NCI-H1930 (cell line): ENCODE measurements at places on chromosomes 6 and 20.

DNA sequence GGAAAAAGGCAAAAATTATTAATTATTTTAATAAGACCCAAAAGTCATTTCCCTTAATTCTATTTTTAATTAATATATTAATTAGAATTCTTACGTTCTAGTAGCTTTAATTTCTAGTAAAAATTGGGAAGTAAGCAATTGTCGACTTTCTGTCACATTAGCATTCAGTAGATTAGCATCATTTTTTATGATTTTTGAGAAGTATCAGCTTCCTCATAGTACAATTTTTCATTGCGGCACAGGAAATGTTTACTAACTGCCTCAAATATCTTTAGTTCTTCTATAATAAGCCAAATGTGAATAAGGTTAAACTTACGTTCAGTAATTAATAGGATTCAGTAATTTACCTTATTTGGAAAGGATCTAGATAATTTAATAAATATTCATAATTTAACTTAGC is 687.4 kb downstream of the EPM2A start:
- no peak for DNase-seq

- no peak for DNase-seq
These were observed 654.2 kb downstream of the TENT5A start for GRCh38 chr6:81098109-81098814.

DNA sequence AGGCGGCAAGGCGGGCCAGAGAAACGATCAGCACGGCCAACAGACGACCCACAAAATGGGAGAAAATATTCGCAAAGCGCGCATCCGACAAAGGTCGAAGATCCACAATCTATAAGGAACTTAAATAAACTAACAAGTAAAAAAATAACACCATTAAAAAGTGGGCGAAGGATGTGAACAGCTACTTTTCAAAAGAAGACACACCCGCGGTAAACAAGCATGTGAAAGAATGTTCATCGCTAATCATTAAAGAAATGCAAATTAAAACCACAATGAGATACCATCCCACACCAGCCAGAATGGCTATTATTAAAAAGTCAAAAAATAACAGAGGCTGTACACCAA is 117.8 kb upstream of the SIRPA start:
- DNase-seq, result no peak

DNA sequence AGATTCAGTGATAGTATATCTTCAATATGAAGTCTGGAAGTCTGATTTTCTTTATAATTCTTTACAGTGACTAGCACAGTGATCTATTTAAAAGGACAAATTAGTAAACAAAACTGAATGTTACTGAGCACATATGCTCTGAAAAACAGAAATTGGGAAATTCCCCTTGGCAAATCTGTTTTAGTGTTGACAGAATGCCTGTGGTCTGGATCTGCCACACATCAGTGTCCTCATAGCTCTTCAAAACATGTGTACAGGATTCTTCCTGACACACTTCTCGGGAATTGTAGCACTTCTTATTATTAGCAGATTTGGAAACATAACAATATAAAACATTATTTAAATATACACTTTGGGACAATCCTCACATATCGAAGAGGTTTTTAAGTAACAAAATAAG is 354.3 kb downstream of the COL12A1 start:
- DNase-seq, result no peak

DNA sequence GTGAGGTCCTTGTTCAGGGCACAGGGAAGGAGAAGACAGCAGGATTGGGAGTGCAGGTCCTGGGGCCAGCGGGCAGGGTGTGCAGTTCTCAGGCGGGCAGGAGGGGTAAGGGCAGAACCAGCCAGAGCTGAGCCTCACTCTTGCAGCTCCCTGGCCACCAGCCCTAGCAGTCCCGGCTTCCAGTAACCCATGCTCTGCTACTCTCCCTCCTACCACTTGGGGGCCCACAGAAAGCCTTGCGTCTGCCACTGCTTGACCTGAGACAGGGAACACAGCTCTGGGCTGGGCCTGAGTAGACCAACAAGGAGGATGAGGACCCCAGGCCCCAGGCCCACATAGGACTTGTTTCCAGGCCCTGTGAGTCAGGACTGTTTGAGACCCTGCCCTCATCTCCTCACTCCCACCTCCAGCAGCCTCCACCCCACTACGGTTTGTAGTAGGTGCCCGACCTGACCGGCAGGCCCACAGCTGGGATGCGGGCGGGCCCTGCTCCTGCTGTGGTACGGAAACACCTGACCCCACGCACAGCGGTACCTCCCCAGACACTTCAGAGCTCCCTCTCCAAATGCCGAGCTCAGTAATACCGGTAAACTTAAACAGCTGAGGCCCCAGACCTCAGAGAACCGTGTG is 39.2 kb downstream of the KCNK5 start:
- DNase-seq, result peak; percentile 14

- DNase-seq, result no peak
These were observed 74.0 kb upstream of the SAMD5 start for GRCh38 chr6:147434516-147434915.

DNA sequence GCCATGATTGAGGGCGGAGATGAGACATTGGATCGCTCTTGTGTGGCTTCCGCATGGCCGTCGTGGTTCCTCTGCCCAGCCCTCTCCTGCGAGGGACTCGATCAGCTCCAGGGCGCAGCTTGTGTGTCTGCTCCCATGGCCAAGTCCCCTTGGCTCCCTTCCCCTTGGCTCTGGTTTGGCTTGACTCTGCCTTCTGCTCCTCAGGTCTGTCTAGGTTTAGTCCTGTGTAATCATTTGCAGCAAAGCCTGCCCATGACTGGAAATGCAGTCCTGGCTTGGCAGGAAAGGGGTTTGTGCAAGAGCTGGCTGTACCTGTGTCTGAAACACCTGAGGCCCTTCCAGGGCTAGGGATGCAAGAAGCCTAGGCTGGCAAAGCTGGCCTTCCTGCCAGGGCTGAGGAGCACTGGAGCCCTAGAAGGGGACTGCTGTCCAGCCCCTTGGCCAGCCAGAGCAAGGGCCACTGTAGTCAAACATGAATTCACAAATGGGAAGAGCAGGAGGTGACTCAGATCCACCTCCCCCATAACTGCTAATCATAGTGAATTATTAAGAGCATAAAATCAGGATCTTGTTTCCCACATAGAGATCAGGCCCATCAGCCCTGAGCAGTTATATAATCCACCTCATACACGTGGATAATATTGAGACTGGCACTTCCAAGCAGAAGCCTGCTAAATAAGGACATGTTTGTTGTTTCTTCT is 196.8 kb downstream of the FARS2 start:
- peak; percentile 13 for DNase-seq

DNA sequence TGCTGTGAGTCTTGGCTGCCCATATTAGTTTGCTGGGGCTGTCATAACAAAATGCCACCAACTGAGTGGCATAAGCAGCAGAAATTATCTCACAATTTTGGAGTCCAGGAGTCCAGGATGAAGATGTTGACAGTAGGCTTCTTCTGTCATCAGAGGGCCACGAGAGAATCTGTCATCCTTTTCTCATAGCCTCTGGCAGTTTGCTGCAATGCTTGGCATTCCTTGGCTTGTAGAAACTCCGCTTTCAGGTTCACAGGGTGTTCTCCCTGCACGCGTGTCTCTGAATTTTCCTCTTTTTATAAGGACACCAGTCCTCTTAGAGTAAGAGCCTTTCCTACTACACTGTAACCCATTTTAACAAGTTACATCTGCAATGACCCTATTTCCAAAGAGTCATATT is 838.4 kb downstream of the TFAP2A start:
- DNase-seq, result no peak

- peak; percentile 58 for DNase-seq
These were observed 7.3 kb downstream of the VWA7 start for GRCh38 chr6:31769684-31770371.

DNA sequence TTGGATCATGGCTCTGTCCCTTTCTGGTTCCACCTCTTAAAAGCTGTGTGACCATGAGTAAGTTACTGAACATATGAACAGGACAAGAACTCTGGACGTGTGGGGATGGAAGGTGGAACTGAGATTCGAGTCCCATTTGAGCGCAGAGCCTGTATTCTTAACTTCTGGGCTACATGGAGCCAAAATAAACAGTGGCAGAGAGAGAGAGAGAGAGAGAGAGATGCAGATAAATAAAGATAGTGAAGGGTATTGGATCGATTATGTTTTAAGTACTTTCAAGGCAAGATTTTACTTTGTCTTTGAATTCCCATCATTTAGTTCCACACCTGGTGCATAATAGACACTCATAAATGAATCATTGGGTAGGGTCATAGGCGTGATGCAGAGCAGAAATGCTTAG is 39.7 kb downstream of the SLC35D3 start:
- no peak for DNase-seq
